Brain (organoid and tissue), 16 donors: ENCODE measurements at places on chromosomes 2 and 18.

DNA sequence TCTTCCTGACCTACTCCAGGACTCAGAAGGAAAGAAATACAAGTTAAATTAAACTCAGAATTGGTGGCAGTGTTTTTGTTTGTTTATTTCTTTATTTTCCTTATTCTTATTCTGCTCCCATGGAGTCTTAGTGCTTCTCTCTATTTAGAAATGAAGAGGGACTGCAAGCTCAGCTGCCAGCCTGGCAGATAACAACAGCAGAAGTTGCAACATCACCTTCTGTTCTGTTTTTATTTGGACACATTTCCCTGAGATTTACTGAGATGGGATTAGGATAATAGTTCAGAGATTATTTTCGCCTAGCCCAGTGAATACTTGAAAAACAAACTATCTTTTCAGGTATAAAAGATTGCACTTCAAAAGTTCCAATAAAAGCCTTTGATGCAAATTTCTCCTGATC, 70.4 kb upstream of the DTNA start:
- no peak for DNase-seq

- no peak for DNase-seq
Observed at GRCh38 chr18:55240978-55241377, 281.7 kb upstream of the CCDC68 start.

GRCh38 chr2:33498291-33498956, 22.0 kb downstream of the RASGRP3 start:
- peak; percentile 29 for DNase-seq

- DNase-seq: no peak
Observed at GRCh38 chr2:172607379-172607928, 51.6 kb downstream of the PDK1 start.

- no peak for DNase-seq
Observed at GRCh38 chr2:124325667-124326440, 300.8 kb downstream of the CNTNAP5 start.

GRCh38 chr2:109342930-109343329, 213.9 kb downstream of the SH3RF3 start:
- no peak for DNase-seq

DNA sequence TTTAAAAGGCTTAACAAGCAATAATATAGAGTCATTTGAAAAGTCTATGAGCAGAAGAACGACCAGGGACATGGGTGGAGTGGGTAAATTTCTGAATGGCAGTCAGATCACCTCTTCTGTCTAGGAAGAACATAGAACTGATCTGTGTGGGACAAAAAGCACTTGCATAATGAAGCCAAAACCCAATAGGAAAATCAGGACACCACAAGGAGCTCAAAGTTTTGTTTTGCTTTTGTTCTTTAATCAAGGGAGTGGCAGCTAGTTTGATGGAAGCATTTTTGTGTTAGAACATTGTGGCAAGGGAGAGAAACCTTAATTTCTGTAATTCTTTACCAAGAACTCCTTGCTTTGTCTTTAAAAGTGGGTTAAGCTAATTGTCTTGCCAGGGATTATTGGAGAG, 240.2 kb upstream of the TANK start:
- no peak for DNase-seq

GRCh38 chr18:24055878-24056277, 41.3 kb downstream of the TTC39C start:
- DNase-seq: no peak

DNA sequence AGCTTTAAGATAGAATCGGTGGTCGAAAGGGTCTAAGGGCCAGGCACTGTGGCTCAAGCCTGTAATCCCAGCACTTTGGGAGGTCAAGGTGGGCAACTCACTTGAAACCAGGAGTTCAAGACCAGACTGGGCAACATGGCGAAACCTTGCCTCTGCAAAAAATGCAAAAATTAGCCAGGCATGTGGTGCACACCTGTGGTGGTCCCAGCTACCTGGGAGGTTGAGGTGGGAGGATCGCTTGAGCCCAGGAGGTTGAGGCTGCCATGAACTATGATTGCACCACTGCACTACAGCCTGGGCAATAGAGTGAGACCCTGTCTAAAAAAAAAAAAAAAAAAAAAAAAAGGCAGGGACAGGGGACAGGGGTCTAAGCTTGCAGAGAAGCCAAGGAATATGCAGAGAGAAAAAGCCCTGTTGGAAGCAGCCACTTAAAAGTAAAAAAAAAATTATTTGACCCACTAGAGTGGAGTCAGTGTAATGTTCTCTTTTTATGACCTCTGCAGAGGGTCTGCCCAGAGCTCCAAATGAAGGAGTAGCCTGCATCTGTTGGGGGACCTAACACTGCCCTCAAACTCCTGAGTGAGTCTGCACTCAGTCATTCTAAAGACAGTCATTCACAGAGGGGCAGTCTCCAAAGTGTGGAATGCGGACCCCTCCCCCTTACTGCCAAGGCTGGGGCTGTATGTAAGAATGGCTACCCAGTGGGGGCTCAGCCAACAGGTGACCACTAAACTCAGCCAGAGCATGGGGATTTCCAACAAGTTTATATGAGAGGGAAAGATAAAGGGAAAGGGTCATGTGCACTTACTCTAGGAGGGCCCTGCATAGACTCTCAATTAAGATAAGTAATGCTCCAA, 118.5 kb upstream of the CDCA7 start:
- no peak for DNase-seq

DNA sequence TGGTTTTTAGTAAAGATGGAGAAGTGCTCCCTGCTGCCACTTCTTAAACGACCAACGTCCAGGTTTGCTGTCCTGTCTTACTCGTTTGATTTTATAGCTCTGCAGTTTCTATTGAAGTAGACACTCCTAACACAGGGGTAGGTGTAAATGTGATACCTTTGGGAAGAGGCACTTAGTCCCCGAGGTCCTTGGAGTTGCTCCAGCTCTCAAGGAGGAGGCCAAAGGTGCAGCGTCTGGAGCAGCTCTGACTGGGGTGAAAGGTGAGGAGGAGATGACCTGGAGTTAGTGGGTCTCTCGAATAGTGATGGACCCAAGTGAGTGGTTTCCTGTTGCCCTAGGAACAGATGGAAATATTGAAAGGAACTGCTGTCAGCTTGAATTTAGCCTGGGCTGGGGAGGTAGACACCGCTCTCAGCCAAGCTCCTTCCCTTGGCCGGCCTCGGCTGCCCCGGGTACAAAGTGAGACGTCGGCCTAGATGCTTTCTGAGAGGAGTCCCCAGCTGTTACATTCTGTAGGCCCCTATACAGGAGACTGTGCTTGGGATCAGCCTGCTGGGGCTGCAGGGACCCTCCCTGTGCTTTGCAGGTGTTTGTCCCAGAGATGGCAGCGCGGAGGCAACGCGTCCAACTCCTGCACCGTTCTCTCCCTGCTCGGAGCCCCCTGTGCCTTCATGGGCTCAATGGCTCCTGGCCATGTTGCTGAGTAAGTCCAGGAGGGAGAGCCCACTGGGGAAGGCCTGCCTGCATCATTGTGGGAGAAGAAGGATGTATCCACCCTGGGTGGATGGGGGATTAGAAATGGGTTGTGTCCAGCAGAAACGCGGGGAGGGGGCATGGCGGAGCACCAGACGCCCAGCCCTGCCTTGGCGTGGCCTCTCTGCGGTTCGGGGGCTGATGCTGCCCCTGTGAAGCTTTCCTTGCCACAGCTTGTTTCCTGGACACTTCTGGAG, 5.4 kb downstream of the KHK start:
- DNase-seq: no peak

- DNase-seq: no peak
Observed at GRCh38 chr18:70337139-70337972, 48.5 kb downstream of the SOCS6 start.

DNA sequence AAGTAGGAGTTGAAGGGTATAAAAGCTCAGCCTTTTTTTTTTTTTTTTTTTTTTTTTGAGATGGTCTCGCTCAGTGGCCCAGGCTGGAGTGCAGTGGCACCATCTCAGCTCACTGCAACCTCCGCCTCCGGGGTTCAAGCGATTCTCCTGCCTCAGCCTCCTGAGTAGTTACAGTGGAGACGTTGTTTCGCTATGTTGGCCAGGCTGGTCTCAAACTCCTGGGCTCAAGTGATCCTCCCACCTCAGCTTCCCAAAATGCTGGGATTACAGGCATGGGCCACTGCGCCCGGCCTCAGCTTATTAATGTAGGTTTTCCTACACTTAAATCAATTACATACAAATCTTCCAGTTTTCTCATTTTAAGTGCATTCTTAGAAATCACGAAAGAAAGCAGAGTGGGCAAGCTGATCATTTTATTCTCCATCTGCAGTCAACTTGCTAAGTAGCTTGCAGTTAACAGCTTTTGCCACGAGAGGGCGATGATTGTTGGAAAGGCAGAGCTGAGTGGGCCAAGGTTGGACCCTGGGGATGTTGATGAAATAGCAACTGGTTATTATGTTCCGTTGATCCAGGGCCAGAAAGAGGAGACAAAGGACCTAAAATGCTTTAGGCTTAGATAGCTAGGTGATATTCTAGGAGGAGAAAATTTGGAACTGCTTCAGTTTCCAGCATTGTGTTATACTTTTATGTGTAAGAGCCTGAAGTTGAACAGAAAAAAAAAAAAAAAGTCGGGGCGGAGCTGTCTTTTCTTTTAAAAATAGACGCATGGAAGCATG, 234.4 kb upstream of the EPAS1 start:
- peak; percentile 90 for DNase-seq

DNA sequence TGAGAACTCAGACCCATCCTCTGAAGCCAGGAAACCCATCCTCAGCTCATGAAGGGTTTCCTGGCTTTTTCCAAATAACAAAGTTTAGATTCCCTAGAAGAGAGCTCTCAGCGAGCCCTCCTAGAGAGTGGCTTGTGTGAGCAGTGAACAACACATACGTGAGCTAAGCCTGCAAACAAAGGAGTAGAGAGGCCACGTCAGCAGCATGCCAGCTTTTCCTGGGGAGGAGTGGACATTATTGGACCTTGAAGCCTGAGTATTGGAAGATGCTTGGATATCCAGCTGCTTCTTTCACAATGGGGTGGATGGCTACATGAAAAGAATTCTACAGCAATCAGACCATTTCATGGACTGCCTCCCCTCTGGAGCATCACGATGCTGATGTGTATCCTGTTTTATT, 21.1 kb downstream of the KIF5C start:
- DNase-seq: peak; percentile 88

DNA sequence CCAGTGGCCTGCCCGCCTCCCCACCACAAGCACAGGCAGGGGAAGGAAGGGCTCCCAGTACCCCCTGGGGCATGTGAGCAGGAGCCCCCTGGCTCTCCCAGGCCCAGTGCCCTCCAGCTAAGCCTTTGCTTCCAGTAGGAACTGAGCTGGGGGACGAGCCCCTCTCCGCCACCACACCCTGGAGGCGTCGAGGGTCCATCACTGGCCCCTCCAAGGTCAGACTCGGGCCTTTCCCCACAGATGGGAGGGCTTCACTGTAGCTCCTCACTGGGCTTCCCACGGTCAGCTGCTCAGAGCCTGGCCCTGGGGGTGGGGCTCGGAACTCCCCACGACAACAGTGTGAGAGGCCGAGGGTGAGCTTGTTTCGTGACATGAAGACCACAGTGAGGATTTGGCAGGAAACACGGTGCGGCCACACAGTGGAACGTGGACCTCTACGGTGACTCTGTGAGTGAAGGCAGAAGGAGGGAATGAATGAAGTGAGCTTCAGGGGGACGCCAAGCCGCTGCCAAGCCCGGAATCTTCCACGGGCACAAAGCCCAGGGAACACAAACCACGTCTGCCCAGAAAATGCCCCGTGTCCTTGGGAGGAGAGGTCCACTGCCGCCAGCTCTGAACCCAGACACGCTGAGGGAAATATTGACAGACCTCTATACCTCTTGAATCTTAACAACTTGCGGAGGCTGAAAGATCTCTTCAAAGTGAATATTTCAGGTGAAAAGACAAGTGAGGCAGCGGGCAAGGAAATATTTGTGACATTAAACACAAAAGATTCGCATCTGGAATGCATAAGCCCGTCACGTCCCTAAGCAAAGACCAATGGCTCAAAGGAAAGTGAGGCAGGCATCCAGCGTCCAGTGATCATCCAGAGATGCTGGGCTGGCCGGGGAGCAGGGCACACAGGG, 144.8 kb upstream of the GPC1 start:
- no peak for DNase-seq

DNA sequence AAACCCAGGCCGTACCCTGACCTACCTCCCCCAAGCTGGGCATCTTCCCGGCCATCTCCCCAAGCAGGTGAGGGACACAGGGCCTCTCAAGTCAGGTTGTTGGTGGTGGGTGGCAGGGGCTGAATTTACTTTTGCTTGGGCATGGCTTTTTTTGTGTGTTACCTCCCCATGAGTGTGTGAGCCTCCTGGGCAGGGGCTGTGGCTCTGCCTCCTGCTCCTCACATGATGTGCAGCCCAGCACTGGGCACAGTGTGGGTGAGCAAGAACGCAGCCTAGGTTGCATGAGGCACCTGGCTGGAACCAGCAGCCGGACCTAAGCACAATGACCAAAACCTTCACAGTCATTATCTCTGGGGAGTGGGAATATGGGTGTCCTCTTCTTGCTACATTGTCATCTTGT, 22.3 kb downstream of the CELF4 start:
- no peak for DNase-seq

DNA sequence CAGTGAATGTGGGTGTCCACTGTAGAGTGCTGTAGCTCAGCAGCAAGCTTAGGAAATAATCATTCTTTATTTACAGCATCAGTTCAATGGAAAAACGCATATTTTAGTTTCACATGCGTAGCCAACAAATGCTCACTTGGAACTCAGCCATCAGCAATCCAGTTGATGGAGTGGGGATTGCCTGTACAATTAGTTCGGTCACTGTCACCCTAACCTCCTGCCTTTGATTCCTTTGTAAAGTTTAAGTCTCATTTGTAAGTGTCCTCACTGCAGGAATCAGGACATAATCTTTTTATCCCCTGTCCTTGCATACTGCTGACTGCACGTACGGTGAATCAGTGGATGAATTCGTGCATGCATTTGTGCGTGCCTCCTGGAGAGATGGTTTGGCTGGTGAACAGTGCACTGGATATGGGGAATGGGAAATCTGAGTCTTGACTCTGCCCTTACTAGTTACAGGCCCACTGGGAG, 55.9 kb downstream of the RAB31 start:
- peak; percentile 65 for DNase-seq

DNA sequence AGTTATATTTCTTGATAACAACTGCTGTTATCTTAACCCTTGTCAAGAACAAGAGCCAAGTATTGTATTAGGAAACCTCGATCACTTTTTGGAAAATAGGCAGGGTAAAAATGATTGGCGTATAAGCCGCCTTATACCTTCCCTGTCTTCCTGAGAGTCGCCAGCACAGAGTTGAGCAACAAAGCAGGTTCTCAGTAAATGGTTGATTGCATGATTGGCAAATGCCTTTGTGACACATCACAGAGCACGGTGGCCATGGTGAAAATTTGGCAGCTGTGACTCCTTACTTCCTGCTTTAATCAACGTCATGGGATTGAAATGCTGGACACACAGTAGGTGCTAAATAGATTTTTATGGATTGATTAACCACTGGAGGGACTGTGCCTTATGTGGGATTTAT, 3.9 kb upstream of the KLHL29 start:
- no peak for DNase-seq

- peak; percentile 17 for DNase-seq
Observed at GRCh38 chr2:180520921-180521581, 459.4 kb upstream of the UBE2E3 start.
